Uterine smooth muscle cell (primary cell): ENCODE measurements at places on chromosomes 3 and 15. TPM values are rescaled to one million over a fixed set of nuclear protein-coding genes. Genes with fewer than 3 reads are reported as not detected.

Gene FGD5
- total RNA-seq, result 0.11 and 0.37 TPM in 2 replicates

Gene CCR1
- total RNA-seq, result 0.87 and 2.7 TPM in 2 replicates

Gene CCR2
- not detected in 2 replicates for total RNA-seq

Gene SOX14
- total RNA-seq, result not detected in 2 replicates

Gene IGSF10
- total RNA-seq, result 0.33 and 0.37 TPM in 2 replicates

Gene CASR
- not detected in 2 replicates for total RNA-seq
